CD4-positive, alpha-beta T cell treated with Interleukin-15 for 1 hour (primary cell): ENCODE measurements at places on chromosomes 6 and 20.
A peak's percentile ranks its signal among the peaks of the same experiment; 100 is the strongest.

DNA sequence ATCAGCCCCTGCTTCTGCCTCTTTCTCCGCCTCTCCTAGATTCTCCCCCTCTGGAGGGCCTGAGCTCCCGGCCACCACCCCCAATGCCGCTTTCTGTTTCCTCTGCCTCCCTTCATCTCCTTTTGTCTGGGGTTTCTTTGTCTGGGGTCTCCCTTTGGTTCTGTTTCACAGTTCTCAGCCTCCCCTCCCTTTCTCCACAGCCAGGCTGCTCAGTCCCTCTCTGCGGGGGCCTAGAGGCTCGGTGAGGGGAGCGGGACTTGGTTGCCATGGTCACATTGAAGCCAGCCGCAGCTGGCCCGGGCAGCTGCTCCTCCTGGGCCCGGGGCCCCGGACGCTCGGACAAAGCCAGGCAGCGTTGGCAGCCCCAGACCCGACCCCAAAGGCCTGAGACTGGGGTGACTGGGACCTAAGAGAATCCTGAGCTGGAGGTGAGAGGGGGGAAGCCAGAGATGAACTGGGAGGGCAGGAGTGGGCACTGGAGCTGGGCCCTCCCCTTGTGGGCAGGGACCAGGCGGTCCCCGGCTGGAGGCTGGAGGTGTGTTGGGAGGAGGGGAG, 3.5 kb upstream of the DDR1 start:
- DNase-seq, result no peak

GRCh38 chr6:150169609-150170008, 26.8 kb downstream of the PPP1R14C start:
- DNase-seq, result no peak

DNA sequence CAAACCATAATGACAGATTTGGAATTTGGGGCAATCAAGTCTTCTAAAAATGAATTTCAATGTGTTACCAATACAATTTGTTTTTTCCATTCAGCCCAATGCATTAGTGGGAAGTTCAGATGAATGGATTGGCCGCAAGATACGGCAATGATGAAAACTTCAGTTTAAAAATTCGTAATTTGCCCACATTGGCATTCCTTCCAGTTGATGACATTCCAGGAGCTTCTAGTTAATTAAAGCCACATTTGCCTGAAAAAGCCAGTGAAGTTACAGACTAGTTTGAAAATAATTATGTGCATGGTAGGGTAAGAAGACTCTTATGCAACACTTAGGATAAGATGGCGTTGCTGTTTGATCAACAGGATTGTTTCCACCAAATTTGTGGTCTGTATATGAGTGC, 46.2 kb downstream of the NHLRC1 start:
- DNase-seq, result no peak

- no peak for DNase-seq
Measured at GRCh38 chr6:166966268-166966667, 9.9 kb upstream of the RNASET2 start.

- no peak for DNase-seq
Measured at GRCh38 chr6:150767571-150768018, 97.9 kb upstream of the MTHFD1L start.

DNA sequence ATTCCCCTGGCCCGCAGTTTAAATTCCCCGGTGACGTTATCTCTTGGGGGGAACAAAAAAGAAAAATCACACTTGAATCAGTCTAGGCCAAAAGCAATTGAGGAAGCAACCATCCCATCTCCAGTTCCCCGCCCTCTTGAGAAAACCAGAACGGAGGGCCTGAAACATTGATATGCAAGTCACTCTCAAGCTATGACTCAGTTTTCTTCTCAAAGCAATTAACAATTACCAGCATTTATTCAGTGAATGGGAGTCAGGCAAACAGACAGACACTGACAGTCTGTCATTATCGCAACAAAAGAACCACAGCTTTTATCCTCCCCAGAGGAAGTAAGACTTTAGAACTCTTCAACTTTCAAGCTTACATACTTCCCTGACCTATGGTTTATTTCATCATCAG, 100.9 kb downstream of the OPRM1 start:
- peak; percentile 64 for DNase-seq

DNA sequence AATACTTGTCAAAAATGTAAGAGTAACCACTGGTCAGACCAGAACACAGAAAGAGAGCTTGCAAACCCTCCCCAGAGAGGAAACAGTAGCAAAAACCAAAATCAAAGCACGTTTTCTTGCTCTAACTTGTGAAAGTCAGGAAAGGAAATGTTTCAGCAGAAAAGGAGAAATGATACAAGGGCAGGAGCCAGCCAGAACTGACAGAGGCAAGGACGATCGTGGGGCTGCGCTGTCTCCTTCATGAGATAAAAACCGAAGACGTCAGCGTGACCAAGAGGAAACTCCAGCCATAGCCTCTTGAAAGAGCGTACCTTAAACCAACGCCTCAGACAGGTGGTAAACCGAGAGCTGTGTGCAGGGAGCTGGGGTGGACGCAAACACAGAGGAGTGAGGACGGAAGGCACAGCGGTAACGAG, 27.5 kb downstream of the LAMA5 start:
- peak; percentile 35 for DNase-seq

GRCh38 chr20:10663756-10664155, 10.0 kb downstream of the JAG1 start:
- no peak for DNase-seq

DNA sequence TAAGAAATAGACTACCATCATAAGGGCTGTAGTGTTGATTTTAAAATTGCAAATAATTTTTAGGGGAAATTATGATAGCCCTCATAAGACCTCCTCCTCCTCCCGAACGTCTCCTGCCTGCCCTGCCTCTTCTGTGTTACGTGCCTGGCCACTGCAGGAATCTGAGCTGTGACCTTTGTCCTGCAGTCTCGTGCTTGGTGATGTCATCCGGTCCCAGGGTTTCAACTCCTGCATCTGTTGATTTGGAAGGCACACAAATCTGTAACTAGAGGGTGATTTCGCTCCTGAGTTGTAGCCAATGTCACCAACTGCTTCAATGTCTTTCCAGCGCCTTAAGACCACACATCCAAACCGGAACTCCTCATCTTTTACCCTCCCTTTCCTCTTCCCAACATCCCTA, 163.2 kb downstream of the AIG1 start:
- DNase-seq, result no peak

GRCh38 chr20:5888041-5888440, 62.3 kb downstream of the TRMT6 start:
- DNase-seq, result no peak

DNA sequence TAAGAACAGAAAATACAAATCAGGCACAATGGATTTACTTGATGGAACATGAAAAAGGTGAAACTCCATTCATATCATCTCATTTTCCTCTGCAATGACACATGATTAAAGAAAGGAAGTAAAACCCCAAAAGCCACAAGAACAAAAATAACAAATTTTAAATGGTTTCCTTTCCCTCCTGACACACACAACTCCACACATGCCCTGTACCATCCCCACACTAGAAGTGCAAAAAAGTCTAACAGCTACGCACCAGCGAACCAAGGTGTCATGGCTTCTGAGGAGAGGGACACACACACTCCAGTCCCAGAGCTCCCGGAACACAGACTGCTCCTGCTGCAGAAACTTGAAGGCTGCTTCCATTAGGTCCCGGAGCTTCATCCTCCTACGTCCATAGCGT, 25.3 kb downstream of the MDN1 start:
- DNase-seq, result no peak

DNA sequence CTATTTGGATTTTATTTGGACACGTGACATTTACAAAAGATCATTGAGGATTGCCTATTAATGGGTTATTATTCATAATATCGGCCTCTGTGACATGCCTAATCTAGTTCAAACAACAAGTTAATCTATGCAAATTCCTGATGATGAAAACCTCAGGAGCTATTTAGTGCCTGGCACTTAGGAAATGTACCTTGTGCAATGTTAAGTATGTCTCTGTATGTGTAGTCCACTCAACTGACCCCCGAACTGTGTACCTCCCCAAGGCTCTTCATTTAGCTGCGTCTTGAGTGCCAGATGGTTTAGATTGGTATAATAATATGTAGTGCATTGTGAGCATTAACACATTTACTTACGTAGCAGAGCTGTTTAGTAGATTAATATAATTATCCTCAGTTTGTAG, 6.9 kb downstream of the LAMA2 start:
- DNase-seq, result no peak

GRCh38 chr6:5119090-5119951, 34.2 kb downstream of the PPP1R3G start:
- DNase-seq, result no peak

DNA sequence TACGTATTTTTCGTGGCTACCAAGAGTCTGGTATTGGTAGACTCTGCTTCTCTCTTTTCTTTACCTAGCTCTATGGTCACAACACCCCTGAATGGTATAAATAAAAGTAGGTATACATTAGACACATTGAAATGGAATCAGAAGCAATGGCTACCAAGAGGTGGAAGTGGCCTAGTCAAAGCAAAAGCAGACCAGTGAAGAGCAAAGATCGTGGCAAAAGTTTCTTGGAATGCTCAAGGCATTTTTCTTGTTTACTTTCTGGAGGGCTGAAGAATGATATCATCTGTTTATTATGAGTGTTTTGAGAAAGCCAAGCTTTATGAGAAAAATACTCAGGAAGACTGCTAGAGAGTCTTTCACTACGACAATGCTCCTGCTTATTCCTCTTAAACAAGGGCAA, 28.6 kb upstream of the MOCS1 start:
- no peak for DNase-seq

- DNase-seq, result no peak
Measured at GRCh38 chr6:132399376-132400074, 1.8 kb downstream of the MOXD1 start.

GRCh38 chr6:160507420-160507819, 156.7 kb downstream of the LPA start:
- no peak for DNase-seq

GRCh38 chr6:107716688-107717089, 107.4 kb downstream of the SCML4 start:
- DNase-seq, result peak; percentile 89

GRCh38 chr6:143592335-143592734, 80.8 kb upstream of the FUCA2 start:
- DNase-seq, result no peak

DNA sequence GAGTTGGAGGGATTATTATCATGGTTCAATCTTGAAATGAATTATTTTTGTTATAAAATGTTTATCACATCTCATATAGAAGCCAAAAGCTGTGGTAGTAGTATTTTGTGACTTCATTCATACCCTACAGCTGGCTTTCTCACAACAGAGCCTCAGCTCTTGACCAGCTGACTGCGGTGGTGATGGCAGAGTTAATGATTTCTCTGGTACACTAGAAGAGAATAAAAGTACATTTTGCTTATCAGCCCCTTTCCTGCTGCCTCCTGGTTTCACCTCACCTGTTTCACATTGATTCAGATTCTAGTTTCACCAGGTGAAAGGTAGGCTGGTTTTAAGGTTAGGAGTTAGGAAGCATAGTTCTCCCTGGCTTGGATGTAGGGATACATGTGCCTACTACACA, 55.7 kb downstream of the AFG1L start:
- DNase-seq, result no peak

GRCh38 chr20:54123587-54124180, 50.1 kb downstream of the CYP24A1 start:
- DNase-seq, result no peak

- DNase-seq, result no peak
Measured at GRCh38 chr6:37311741-37312473, 41.9 kb upstream of the RNF8 start.

- no peak for DNase-seq
Measured at GRCh38 chr6:130943738-130944137, 116.5 kb downstream of the SMLR1 start.

DNA sequence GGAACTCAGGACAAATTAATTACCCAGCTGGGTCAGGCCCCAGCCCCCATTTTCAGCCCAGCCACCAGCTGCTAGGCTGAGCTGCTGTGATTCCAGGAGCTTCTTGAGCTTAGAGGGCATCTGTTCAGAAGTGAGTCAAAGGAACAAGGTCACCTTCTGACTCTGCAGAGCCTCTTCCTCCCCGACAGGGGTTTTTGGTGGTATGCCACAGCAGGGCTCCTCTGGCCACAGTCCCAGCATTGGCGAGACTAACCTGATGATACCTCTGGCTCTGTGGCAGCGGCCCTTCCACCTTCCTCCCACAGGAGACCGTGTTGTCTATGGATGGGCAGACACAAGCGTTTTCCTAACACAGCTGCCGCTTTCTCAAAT, 39.7 kb downstream of the ZC3H12D start:
- DNase-seq, result no peak

GRCh38 chr20:7571101-7571500, 369.2 kb downstream of the HAO1 start:
- no peak for DNase-seq

DNA sequence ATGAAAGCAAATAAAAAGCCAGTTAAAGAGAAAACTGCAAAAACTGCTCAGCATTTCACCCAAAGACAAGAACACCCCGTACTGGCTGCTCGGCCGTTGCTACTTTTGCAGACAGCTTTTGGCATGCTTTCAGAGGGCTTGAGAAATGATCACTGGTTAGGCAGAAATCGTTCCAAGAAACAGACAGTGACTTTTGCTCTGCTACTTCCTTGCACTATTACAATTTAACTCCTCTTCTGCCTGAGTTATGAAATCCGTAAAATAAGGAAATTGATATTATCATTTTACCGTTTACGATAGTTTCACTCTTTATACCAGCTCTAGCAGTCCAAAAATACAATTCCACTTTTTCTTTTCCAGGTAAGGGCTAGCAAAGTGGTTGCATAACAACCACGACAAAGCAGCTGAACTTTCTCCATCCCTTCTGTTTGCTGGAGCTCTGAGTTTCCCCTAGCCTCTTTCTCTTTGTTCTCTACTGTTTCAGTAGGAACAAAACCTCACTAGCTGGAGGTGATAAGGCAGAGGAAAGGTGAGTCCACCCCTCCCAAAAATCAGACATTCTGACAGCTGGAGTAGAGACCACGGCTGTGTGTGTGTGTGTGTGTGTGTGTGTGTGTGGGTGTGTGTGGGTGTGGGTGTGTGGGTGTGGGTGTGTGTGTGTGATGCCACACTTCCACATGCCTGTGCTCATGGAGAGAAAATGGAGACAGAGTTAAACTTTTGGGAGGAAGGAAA, 191.8 kb upstream of the RREB1 start:
- no peak for DNase-seq

DNA sequence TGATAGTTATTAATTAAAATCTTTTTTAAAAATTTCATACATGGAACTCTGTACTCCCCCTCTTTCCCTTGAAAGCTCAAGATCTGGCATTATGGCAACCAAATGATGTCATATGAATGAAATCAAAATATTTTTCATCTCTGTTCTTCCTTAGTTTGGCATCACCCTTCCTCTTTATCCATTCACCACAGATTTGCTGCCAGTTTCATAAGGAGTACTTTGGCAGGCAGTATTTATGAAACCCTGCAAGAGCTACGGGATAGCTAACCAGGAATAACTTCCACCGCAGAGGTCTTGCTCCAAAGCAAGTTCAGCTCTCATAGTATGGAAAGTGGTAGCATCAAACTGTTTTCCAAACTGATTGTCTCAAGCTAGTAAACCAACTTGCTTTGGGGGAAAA, 113.9 kb upstream of the DOK5 start:
- DNase-seq, result no peak

GRCh38 chr6:96939007-96939805, 14.7 kb downstream of the KLHL32 start:
- no peak for DNase-seq
